ENCODE measurements at places on chromosomes 12 and 14.
A peak's percentile ranks its signal among the peaks of the same experiment; 100 is the strongest.

GRCh38 chr12:97764700-97765099 lies 302.1 kb downstream of the RMST start:
- no peak for DNase-seq

- no peak for DNase-seq
Observed at GRCh38 chr14:98175436-98175835, 1096.6 kb downstream of the BCL11B start.

DNA sequence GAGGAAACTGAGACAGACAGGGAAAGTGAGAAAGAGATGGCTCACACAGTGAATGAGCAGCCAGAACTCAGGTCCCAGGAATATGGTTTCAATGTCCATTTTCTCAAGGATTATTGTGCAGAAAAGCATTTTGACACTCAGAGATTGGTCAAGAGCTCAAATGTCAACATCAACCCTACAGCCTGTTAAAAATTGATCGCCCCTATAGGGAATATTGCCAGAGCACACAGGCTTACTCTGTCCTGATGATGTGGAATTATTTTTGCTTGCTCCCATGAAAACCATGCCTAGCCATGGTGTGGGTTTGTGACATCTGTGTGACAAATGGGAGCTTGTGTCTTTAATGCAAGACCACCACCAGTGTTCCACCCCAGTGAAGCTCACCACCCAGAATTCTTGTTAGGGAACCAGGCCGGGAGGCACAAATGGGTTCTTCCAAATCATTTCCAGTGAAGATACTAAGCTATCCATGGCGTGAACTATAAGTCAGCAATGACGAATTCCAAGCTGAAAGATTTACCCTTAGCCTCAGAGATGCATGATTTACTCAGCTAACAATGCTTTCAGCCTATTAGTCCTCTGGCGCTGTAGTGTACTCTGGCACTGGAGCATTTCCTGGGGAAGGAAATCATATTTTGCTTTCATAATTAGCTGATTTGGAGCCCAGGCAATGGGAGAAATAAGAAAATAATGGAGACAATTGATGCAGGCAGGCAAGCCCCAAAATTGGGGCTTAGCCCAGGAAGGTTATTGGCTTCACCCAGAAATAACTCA lies 1188.2 kb upstream of the TMEM132C start:
- DNase-seq, result no peak

GRCh38 chr12:131044760-131045381 lies 91.2 kb downstream of the ADGRD1 start:
- DNase-seq, result no peak

DNA sequence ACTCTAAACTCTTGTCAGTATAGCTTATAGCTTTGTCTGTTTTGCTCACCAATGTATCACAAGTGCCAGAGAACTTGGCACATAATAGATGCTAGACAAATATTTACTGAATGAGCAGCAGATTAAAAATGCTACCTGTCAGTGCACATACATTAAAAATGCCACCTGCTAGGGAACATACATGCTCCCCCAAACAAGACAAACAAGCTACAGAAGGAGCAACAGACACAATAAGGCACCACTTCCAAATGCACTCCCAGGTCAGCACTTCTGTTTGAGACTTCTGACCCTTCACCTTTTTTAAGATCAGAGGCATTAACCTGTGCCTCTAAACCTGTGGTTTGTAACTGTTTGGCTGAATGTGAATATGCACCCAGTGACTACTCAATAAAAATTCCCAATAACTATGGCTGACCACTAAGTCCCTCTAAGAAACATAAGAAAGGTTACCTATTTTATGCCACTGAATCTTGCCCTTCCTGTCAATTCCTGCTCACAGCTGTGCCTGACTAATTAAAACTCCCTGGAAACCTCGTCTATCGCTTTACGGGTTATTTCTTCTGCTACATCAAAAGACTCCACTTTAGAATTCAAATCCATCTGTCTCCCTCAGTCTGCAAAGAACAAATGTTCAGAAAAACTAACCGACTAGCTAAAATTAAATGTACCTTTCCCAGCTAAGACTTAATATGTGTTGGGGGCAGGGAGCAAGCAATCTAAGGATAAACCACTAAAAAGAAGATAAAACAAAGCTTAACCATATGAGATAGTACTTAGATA lies 41.0 kb downstream of the HECTD4 start:
- peak; percentile 40 for DNase-seq

GRCh38 chr12:13203034-13203922 lies 6.8 kb downstream of the EMP1 start:
- no peak for DNase-seq

DNA sequence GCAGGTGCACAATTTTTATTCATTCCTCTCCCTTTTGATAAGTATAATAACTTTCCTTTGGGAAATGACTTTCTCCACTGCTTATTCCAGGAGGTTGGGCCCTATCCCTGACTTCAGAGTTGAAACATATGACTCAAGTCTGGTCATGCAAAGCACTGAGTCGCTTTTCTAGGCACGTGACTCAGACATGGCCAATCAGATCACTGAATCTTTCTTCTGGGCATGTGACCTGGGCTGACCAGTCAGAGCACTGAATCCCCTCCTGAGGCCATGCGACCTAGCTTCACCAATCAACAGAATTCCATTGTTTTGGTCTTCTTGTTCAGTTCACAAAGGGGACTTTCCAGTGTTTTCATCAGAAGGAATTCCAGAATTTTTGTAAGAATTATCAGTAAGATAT lies 377.1 kb upstream of the KITLG start:
- no peak for DNase-seq

DNA sequence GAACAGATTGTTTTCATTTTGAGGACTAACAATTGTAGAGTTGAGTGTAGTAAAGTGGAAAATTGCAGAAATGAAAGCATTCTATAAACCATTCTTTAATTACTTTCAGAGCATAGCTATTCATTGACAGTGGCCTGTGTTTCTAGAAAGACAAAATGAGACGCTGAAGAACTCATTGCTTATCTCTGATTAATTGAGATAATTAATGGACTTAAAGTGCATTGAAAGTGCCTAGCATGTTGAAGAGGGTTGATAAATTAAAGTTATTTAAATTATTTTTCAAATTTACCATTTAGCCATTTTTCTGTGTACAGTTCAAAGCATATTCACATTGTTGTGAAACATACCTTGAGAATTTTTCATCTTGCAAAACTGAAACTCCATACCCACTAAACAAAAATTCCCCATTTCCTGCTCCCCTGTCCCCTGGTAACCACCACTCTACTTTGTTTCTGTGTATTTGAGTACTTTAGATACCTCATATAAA lies 57.4 kb downstream of the DAAM1 start:
- DNase-seq, result no peak

GRCh38 chr12:76002598-76003354 lies 28.8 kb downstream of the PHLDA1 start:
- no peak for DNase-seq

DNA sequence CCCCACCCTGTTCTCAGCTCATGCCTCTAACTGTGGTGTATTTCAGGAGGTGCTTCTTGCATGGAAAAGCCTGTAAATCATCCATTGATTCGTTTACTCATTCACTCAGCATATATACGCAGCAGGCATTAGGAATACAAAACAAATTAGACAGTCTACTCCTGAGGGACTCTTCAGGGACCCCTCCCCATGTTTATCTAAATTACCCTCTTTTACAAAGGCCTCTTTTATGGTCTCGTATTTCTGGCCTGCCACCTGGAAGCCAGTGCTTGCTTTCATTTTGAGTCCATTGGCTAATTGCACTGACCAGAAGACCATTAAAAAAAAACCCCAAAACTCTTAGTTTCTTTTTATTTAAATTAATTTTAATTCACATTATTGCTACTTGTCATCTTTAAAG lies 134.4 kb downstream of the DACT1 start:
- no peak for DNase-seq

DNA sequence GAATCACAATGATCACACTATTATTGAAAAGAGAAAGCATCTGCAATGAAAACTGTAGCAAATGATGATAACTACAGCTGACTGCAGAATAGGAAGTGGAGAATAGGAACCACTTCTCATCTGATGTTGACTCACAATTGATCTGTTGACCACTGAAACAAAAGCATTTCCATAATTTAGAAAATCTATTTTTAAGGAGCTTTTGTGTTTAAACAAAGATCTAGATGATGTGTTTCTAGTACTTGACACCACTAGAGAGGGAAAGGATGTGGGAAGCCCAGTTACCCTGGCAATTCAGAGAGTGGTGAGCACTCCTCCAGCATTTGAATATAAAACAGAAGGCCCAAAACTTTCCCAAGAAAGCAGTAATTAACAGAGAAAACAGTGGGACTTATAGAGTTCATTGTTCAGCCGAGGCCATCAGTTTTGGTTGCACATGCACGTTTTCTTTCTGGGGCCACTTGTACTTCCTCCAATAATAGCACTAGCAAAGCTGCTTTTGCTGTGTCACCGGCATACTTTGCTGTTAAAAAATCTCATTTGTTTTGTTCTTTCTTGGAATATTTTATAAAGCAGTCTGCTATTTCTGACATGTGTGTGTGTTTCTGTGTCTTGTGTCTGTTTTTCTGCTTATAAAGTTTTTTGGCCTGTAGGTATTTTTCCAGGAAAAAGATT lies 76.1 kb upstream of the HECTD1 start:
- peak; percentile 94 for DNase-seq

DNA sequence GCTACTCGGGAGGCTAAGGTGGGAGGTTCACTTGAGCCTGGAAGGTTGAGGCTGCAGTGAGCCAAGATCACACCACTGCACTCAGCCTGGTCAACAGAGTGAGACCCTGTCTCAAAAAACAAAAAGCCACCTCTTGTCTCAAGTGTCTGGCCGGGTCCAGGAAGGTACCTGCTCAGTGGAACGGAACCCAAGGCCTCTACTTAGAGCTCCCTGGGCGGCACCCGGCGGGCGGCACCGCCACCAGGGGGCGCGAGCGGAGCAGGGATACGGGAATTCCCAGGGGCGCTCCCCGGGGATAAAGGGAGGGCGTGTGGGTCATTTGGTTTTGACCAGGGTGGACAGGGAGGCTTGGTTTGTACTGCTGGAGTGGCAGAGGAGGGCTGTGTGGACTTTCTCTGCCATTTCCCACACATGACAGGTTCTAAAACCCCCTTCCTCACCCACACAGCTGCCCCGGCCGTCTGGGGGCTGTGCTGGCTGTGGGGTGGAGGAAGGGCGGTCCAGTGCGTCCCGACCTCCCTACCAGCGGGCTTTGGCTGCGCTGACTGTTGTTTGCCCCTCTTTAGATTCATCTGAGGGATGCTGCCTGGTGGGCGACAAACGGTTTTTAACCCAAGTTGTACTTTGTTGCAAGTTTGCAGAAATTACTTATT lies 91.4 kb downstream of the SETD3 start:
- DNase-seq, result peak; percentile 8
